Gastroesophageal sphincter (tissue), 4 donors: ENCODE measurements at places on chromosomes 7 and 10.

- no peak for ATAC-seq
Measured at GRCh38 chr7:158399762-158400161, 187.9 kb downstream of the PTPRN2 start.

DNA sequence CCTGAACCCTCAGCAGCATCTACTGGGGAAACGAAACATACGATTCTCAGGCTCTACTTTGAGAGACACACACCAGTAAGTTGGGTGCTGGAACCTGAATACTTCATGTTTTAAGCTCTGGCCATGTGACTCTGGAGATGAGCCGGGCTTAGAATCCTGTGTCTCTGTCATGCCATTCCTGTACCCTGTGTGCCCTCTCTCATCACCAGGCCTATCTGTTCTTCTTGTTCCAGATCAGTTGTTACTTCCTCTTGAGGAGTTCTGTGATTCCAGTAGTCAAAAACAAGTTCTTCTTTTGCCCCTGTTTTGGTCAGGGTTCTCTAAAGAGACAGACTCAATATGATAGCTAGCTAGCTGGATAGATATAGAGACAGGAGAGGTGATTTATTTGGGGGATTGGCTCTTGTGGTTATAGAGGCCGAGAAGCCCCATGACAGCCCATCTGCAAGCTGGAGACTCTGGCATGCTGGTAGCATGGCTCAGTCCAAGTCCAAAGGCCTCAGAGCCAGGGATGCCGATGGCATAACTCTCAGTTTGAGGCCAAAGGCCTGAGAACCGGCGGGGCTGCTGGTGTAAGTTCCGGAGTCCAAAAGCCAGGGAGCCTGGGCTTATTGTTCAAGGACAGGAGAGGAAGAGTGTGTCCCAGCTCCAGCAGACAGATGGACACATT, 54.3 kb downstream of the CHN2 start:
- ATAC-seq = no peak

GRCh38 chr7:115146148-115146547, 224.3 kb downstream of the MDFIC start:
- no peak for ATAC-seq

DNA sequence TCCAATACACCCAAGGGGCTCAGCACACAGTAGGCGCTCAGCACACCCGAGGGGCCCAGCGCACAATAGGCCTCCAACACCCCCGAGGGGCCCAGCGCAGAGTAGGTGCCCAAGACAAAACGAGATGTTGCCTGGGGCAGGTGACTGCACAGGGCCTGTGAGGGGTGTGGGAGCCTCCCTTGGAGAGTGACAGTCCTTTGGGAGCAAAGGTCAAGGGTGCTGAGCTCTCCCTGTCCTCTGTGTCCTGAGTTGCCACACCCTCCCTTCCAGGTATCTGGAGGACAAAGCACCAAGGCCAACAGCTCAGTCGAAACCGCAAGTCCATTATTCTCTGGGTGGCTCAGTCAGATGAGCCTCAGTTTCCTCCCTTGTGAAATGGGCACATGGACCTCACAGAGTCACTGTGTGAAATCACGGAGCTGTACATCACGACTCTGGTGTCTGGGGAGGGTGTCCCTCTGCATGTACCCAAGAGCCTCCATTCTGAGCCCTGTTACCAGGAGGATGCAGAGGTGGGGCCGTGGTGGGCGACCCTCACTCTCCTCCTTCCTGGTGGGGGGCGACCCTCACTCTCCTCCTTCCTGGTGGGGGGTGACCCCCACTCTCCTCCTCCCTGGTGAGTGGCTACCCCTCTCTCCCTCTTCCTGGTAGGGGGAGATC, 81.3 kb downstream of the FOXL3 start:
- ATAC-seq = no peak

DNA sequence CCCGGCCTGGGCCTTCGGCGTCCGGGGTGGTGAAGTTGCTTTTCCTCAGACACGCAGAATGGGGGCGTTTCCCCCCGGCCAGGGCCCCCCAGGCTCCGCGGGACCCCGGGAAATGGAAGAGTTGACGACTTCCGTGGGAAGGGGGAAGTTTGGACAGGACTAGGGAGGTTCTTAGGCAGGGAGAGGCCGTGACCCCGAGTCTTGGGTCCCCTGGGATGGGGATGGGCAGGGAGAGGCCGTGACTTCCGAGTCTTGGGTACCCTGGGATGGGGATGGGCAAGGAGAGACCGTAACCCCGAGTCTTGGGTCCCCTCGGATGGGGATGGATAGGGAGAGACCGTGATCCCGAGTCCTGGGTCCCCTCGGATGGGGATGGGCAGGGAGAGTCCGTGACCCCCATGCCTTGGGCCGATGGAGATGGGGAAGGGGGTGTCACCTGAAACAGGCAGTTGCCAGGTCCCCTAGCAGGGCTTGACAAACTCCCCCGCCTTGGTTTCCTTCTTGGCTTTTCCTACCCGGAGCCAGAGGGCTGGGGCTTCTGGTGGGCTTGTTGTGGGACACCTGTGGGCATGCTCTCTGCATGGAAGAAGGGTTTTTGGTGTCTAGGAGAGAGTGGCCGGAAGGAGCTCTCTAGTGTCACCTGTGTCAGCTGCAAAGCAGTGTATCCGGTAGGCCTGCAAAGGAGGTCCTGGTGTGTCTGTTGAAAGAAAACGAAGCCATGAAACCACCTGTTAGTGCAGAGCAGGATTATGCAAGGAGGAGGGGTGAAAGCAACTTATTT, 1.1 kb downstream of the TRRAP start:
- ATAC-seq = peak; percentile 4

GRCh38 chr7:41955893-41956675, 253.2 kb upstream of the INHBA start:
- peak; percentile 96 for ATAC-seq

DNA sequence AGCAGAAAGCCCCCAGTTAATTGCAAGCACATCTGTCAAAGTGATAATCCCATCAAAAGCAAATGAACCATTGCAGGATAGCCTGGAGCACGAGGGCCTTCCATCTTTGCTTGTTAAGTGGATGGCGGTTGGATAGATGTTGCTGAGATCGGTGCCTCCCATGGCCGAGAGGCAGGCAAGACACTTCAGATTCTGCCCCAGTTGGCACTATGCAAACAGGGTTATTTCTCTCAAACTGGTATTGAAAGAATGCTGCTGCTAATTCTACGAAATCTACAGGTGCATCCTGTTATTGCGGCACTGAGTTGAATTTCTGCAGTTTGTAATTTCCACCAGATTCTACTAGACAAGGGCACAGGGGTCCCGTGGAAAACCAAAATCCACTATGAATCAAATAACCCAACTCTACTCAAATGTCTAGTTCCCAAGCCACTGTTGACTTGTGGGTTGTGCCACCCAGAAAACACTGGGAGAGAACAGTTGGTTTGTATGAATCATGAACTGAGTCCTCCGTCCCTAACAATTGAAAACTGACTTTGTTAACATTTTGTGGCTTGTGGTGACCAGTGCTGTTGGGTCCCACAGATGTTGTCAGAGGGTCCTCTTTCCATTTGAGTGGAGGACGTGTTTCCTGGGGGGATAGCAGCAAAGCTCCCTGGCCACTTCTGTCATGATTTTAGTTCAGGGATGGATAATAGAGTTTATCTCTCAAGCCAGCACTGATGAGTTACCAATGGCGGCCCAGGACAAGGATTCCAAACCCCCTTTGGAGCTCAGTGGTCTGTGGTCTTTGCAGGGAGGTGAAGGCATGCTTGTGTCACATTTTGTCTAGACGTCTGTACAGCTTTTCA, 7.1 kb upstream of the IL2RA start:
- ATAC-seq = no peak

DNA sequence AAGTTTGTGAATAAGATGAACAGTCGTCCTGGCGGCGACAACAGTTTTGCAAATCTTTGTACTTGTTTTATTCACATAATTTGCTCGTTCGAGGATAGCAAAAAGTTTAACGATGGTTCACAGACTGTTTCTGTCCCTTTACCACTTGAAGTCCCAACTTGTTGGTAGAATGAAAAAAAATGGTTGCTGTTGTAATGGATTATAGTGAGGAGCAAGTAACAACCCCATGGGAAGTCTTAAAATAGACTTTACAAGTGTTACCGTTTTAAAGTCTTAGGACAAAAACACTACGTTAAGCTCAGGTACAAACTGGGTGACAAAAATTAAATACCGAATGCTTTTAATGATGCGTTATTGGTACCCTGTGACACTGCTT, 589 bp downstream of the LSM8 start:
- ATAC-seq = no peak

GRCh38 chr7:157679607-157680006, 342.8 kb downstream of the DNAJB6 start:
- ATAC-seq = no peak

DNA sequence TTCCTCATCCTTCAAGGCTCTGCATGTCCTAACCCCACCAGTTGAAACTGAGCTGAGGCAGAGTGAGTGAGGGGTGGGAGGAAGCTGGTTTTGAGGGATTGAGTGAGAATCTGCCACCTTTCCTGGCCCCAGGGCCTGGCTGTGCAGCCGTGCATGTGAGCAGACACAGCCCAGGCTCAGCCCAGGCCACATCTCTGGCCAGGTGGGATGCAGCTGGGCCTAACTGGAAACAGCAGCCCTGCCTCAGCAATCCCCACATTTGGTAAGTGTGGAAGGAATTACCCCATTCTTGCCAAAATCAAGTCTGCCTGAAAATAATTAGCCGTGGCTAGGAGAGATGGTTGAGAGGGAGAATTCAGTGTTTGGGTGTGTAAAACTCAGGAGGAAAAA, 116.6 kb downstream of the NEURL1 start:
- ATAC-seq = no peak

GRCh38 chr10:10044922-10045764, 972.5 kb upstream of the CELF2 start:
- ATAC-seq = no peak

DNA sequence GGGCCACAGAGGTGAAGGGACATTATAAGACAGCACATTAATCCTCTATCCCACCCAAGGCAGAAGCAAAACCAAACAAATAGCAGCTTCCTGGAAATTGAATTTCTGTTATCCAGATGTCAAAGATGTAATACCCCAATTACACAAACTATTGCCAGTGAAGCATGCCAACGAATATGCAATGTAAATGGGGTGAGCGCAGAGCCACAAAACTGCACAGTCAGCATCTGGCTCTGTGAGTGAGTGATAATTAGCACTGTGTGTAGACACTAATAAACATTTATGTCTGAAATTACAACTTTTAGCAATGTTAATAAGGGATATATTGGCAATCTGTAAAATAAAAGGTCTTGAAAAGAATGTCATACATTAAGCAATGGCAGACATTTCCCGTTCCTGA, 3.2 kb downstream of the BEND7 start:
- no peak for ATAC-seq

- ATAC-seq = no peak
Measured at GRCh38 chr7:39310699-39311098, 255.5 kb upstream of the YAE1 start.

GRCh38 chr7:16509829-16510228, 16.8 kb upstream of the LRRC72 start:
- no peak for ATAC-seq

GRCh38 chr10:119830851-119831250, 41.8 kb downstream of the MCMBP start:
- ATAC-seq = no peak

DNA sequence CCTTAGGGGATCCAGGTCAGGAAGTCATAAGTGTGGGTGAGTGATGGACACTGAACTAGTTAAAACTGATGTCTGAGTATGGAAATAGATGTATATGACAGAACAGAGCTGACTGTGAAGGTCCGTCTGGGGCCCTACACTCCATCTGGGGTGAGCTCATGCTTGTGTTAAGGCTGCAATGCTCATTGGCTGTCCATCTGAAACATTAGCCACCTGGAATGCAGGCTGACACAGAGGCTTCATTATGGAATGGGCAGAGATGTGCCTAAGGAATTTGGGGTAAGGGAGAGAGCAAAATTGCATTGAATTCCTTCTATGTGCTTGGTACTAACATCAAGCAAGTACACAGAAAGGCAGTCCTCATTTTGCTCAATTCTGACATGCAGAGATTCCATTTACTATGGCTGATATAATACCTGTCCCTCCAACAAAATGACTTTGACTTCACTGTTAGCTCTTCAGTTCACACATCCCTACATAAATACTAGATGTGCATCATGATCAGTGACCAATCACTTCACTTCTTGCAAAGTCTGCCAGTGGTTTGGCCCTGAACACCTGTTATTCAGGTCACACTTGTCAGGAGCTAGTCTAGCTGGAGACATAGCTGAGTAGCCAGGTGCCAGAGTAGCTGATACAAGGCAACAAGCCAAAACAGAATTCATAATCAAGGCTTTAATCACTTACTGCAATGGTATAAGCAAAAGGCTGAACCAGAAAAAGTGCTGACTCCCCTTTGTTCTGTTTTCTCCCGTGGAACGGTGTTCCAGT, 128.9 kb upstream of the VWC2 start:
- ATAC-seq = no peak

GRCh38 chr7:1175967-1176851, 16.2 kb upstream of the ZFAND2A start:
- ATAC-seq = peak; percentile 79

- ATAC-seq = no peak
Measured at GRCh38 chr7:96484091-96484490, 162.2 kb upstream of the SLC25A13 start.
